ENCODE measurements at places on chromosomes 4 and X. TPM values are rescaled to one million over a fixed set of nuclear protein-coding genes. Genes with fewer than 3 reads are reported as not detected.

The HMGB2 gene
- 130 TPM for total RNA-seq

The CXCL11 gene
- not detected for total RNA-seq

The ARSJ gene
- 0.95 TPM for total RNA-seq

The F9 gene
- total RNA-seq: not detected

The RAB33A gene
- not detected for total RNA-seq

The SYN1 gene
- not detected for total RNA-seq

The FAM13A gene
- 22.2 TPM for total RNA-seq

The TCEAL2 gene
- not detected for total RNA-seq

The FGF2 gene
- total RNA-seq: 51.4 TPM

The RPS6KA6 gene
- 4.0 TPM for total RNA-seq

The AMTN gene
- not detected for total RNA-seq

The XKRX gene
- 2.6 TPM for total RNA-seq

The NXF2 gene
- total RNA-seq: not detected

Data from NCI-H460 (cell line).